GM13977 (cell line): ENCODE measurements at places on chromosomes 2 and 18.

DNA sequence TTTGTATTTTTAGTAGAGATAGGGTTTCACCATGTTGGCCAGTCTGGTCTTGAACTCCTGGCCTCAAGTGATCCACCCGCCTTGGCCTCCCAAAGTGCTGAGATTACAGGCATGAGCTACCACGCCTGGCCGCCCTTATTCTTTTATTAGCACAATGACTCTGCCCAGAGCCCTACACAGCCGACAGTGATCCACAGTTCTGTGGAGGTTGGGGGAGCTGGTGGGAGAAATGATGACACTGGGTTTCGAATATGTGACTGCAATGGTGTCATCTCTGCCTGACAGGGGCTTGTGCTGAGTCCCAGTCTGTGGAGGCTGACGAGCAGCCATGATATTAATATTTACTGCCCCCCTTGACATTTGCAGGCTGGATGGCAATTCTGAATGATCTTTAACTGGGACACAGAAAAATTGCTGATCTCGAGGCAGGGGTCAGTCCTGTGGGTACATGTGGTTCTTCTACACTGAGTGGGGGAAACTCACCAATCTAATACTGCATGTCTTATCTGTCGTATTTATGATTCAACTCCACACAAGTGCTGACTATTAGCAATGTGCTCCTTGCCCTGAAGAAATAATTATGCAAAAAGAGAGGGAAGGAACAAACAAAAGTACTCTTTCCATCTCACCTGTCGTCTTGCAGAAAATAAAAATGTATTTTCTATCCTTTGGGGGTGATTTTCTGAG is 6.3 kb upstream of the CTAGE1 start:
- DNase-seq, result no peak

GRCh38 chr2:120716641-120717585 is 18.8 kb upstream of the GLI2 start:
- DNase-seq, result no peak

DNA sequence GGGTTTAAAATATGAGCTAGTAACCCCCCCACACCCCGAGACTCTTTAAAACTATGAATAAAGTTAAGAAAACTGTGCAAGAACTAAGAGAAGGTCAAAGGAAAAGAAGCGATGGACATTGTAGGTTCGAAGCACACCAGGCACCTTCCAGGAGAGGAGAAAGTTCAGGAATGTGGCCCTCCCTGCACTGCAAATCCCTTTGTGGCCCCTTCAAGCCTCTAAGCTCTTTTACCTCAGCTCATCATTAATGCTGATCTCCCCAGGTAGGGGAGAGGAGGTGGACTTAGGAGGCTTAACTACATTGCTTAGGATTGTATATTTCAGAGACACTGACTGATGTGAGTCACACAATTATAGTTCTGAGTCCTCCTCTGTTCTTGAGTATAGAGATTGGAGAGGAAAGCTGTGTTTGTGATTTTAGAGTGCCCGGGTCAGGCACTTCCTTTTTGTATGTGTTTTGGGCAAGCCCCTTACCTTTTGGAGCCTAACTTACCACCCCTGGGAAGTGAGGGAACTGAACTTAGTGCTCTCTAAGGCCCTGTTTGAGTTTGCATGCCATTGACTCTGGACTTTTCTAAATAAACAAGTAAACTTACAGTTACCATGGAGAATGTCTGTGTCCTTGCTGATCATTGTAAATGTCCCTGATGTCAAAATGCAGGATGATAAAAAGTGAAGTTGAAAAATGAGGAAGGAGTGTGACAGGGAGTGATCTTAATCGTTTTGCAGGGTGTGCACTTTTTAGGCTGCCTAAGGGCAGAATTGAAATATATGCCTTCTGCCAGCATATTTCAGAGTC is 140.8 kb upstream of the ZEB2 start:
- DNase-seq, result no peak

- no peak for DNase-seq
These were observed 269.4 kb upstream of the NRXN1 start for GRCh38 chr2:51301381-51301780.

GRCh38 chr2:67466734-67467133 is 69.6 kb downstream of the ETAA1 start:
- DNase-seq, result no peak

DNA sequence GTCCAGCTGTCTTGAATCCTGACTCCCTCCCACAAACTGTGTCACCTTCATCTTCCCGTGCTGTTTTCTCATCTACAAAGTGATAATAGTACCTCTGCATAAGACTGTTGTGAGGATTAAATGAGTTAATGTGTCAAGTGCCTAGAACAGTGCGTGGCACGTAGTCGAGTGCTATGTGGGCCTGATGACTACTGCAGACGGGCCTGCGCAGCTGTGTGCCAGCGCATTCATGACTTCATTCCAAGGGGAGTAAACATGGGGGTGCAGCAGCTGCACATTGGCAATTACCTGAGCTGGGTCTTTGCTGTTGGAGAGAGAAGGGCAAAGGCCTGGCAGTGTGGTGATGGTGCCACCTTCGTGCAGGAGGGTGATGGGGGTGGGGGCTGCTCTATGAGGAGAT is 5.0 kb downstream of the TEX44 start:
- DNase-seq, result no peak

DNA sequence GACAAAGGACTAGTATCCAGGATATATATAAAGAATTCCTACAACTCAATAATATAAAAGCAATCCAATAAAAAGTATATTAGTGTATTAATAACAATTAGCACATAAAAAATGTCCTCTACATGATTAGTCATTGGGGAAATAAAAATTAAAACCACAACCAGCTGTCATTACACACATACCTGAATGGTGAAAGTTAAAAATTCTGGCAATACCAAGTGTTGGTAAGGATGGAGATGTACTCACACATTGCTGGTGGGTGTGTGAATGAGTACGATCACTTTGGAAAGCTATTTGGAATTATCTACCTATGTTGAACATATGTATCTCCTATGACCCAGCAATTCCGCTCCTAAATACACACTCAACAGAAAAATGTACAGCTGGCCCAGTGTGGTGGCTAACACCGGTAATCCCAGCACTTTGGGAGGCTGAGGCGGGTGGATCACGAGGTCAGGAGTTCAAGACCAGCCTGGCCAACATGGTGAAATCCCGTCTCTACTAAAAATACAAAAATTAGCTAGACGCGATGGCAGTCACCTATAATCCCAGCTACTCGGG is 14.3 kb upstream of the NOL10 start:
- no peak for DNase-seq

- DNase-seq, result no peak
These were observed 105.9 kb upstream of the SH3BP4 start for GRCh38 chr2:234845602-234846590.

DNA sequence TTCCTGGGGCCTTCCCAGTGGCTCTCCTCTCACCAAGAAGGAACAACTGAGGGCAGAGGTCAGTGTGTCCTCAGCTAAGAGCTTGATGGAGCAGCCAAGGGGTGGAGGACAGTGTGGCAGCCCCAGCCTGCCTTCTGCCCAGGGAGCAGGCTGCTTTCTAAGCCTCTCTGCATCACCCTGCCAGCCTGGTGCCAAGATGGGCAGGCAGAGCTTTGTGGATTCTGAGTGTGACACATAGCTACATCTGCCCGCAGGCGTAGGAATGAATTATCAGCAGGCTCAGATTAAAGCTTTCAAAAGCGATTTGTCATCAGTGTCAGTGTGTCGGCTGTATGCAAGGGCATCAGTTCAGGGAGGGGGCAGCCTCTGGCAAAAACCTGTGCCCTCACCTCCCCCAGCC is 8.7 kb downstream of the MAL start:
- DNase-seq, result no peak

DNA sequence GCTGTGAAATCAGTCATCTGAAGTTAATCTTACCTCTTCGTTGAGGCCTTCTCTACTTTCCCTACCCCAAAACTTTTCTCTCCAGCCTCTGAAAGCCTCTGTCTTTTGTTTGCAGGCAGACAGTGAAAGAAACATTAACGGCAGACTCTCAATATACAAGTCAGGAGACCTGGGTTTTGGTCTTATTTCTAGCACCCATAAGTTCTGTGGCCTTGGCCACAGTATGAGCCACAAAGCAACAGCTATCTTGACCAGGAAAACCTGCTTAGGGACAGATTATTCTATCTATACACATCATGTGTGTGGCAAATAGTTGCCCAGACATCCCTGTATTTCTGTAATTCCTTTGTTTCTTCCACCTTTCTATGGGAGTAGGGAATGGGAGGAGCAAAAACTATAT is 318.3 kb downstream of the AGPS start:
- no peak for DNase-seq

DNA sequence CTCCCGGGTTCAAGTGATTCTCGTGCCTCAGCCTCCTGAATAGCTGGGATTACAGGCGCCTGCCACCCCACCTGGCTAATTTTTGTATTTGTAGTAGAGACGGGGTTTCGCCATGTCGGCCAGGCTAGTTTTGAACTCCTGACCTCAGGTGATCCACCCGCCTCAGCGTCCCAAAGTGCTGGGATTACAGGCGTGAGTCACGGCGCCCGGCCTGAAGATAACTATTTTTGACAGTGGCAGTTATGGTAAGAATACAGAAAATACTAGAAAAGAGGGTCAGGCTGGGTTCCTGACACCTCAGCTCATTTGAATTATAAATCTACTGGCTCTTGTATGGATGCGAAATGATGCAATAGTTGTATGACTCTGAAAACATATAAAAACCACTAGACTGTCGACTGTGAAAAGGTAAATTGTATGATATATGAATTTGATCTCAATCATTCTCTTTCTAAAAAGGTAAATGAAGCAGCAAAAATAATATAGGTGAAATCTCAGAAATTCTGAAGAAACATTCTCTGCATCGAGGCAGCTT is 11.1 kb upstream of the DGKD start:
- DNase-seq, result no peak

- no peak for DNase-seq
These were observed 31.9 kb downstream of the CNRIP1 start for GRCh38 chr2:68287580-68288441.

- peak; percentile 9 for DNase-seq
These were observed 608.3 kb downstream of the ERBB4 start for GRCh38 chr2:211930331-211930730.

DNA sequence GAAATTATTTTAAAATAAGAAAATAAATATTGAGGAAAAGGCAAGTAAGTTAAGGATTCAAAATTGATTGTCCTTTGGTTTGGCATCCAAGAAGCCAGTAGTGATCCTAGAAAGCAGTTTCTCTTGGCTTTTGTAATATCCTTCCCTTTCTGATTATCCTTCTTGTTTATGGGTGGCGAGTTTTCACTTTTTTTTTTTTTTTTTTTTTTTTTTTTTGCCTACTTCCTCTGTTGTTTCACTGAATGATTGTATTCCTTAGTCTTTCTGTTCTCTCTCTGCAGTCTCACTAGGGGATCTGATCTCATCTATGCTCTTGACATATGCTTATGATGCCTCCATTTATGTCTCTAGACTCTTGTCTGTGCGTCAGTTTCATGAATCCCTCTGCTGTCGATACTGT is 4.2 kb downstream of the NAPG start:
- no peak for DNase-seq

DNA sequence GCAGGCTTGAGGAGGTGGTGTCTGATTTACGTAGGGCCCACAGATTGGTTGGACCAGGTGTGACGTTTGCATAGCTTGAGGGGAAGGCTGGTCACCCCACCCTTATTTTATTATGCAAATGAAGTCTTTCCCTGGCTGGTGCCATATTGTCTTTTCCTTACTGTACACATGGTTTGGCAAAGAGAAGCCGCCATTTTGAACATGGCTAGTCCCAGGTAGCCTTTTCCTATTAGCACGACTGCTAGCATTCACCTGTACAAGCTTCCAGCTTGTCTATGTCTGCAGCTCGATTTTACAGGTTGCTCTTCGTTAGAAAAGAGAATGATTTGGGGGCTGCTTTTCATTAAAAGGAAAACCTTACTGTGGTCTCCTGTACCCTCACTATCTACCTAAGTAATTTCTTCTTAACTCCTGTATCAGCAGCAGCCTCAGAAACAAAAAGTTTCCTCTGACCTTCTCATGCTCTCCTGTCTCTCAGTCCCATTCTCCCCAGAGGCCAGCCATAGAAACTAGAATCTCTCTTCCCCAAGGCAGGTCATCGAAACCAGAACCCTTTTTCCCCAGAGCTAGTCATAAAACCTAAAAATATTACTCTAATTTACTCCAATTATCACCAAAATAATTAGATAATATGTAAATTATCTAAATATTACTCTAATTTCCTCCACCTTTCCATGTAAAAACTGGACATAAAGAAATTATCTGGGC is 151.8 kb downstream of the B3GNT2 start:
- DNase-seq, result no peak

DNA sequence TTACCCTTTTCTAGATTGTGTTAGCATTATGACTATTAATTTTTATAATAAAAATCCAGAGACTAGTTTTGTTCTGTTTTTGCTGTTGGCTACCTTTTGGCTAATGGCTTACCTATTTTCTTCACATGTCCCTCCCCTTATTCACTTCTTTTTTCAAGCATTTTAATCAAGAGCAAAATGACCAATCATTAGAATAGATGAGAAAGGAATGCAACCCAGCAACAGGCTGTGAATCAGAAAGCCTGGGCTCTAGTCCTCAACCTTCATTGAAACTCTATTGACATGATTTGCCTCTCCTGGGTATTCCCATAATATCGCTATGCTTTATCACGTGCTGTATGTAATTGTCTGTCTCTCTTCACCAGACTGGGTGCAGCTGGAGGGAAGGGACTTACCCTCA is 370.1 kb downstream of the IRS1 start:
- DNase-seq, result no peak

DNA sequence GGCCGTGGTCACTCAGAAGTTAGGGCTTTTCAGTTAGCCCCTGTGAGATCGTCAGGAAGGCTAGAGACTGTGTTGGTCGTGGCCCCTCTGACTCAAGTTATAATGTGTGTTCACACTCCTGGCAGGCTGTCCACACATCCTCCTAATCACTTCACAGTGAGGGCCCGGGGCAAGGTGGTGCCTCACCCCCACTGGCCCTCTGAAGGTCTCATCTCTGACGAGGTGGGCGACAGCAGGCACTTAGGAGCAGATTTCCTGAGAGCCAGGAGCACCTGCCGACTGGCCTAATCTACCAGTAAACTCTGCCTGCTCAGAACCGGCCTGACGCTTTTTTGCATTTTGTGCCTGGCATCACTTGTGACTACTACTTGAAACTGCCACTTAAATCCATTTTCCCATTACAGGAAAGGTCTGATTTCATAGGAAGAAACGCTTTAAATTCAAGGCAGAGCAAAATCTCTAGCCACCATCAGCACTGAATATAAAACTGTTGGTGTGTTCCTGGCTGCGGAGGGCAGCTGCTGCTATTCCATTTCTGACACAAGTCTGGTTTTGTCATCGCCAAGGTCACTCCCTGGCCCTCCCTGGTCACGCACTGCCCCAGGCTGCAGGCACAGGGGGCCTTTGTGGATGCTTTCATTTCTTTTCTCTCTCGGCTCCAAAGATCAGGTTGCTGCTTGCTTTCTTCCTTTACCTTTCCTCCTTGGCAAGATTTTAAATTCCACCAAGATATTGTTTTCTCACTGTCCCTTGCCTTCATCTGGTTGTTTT is 48.0 kb downstream of the RAB12 start:
- no peak for DNase-seq

- no peak for DNase-seq
These were observed 227.6 kb downstream of the DYSF start for GRCh38 chr2:71680925-71681324.

- peak; percentile 41 for DNase-seq
These were observed 166.4 kb upstream of the MGAT5 start for GRCh38 chr2:134087371-134087921.
